Stimulated activated CD4-positive, alpha-beta T cell treated with anti-CD3 and anti-CD28 coated beads, TNF-alpha, amount 100 ng/mL, for 48 hours (primary cell): ENCODE measurements at places on chromosomes 3 and 15.

GRCh38 chr3:116836286-116836685, 126.7 kb downstream of the TUSC7 start:
- DNase-seq, result no peak

DNA sequence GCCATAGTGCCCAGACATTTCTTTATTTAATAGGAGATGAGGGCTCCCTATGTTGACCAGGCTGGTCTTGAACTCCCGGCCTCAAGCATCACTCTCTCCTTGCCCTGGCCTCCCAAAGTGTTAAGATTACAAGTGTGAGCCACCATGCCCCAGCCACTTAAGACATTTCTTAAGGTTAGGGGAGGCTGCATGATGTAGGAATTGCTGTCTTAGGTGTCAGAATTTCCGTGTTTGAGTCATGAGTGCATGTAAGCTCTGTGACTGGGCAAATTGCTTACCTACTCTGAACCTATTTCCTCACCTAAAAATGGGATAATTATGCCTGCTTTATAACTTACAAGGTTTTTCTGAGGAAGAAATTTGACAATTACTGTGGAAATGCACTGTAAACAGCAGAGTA, 34.2 kb upstream of the SIAH2 start:
- DNase-seq, result no peak

DNA sequence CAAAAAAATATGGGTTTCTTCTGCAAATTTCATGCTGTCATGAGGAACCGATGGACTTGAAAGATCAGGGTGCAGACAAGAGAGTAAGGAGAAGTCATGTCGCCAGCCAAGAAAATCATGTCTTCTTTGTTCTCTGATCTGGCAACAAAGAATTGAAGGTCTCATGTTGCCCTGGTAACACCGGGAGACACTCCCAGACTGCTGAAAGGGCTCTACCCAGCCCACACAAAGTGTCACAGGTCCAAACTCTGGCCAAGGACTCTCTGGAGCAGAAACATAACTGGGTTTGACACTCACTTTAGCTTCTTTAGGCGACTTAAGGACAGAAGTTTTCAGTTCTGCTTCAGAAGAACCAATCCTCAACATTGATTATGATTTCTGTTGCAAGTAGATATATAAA, 42.9 kb downstream of the SIDT1 start:
- no peak for DNase-seq

- DNase-seq, result no peak
These were observed 4.6 kb upstream of the HACD3 start for GRCh38 chr15:65525622-65526021.

DNA sequence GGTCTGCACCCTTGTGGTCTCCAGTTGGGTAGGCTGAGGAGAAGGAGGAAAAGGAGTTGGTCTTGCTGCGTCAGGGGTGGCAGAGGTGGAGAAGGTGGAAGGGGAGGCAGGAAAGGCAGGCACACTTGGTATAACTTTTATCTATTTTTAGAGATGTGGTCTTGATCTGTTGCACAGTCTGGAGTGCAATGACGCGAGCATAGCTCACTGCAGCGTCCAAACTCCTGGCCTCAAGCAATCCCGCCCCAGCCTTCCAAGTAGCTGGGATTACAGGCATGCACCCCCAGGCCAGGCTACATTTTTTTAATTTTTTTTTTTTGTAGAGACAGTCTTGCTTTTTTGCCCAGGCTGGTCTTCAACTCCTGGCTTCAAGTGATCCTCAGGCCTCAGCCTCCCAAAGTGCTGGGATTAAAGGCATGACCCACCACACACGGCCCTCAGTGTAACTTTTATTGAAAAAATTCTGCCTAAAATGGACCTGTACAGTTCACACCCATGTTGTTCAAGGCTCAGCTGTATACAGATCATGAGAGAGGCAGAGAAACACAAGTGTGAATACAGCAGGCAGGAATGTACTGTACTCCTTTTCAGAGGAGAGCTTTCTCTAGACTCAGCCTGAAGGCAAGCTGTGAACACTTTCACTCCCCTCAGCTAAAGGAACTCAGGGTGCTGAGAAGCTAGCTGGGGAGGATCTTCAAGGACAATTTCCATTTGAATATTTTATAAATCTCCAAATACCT, 2.1 kb upstream of the RHOV start:
- DNase-seq, result no peak

DNA sequence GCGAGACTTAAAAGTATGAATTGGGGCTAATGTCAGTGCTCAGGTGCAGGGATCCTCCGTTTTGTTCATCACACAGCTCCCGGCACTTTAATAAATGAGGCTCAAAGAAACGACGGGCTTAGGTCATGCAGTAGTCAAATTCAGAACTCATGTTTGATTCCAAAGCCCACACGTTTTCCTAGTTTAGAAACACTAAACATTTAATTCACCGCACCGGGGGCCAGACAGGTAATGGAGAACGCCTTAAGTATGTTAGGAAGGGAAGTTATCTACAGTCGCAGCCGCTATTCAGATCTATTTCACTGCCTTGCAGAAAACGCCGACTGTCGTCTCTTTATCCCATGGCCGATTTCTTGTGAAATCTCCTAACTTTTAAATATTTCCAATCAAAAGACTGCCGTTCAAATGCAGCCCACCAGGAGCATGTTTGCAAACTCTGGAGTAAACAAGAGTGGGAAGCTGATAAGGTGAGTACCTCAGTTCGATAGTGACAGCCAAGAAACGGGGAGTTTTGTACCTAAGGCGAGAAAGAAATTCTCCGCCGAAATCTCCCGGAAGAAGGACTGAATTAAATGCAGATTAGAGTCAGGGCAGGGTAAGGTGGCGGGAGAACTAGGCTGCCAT, 569 bp downstream of the HIGD2B start:
- no peak for DNase-seq

- no peak for DNase-seq
These were observed 1.3 kb downstream of the NOP10 start for GRCh38 chr15:34341381-34342212.
